ENCODE measurements at places on chromosomes 13 and 19.

- DNase-seq = no peak
Measured at GRCh38 chr19:32869369-32869965, at the start of gene SLC7A9. SLC7A9 (minus strand) TSS chr19:32869767; CDS start chr19:32868534, 1,233 bp downstream.

GRCh38 chr13:39038569-39039030 lies 344 bp downstream of the NHLRC3 start:
- DNase-seq = peak; percentile 51

DNA sequence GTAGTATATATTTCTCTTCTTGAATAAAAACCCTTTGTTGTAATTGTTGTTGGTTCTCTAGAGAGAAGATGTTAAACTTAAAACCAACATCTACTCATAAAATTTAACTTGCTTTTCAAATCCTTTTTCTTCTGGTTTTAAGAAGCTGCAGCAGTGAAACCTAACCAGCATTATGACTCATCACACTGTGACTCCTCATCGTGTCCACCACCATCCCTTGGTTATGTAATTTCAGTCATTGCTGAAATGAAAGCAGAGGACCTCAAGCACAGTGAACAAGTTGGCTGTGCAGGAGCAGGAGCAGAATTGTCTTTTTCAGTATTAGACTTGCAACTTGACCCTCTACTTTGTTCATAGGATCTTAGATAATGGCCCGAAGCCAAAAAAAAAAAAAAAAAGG lies 64.9 kb upstream of the HTR2A start:
- DNase-seq = no peak

DNA sequence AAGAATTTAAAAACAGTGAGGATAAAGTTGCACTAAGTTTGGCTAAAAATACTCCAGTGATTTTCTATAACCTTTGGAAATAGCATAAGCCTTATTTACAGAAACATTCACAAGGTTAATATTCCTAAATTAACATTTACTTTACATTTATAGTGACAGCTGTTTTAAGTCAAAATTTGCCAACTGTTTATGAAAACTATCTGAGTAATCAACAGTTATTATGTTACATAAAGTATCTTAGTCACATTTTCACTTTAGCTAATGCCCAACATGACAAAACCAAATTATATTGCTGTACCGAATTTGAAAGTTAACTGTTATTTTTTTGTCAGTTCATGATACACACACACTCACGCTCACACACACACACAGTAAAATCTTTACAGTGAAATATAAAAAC lies 1.2 kb downstream of the TNFRSF19 start:
- DNase-seq = no peak

DNA sequence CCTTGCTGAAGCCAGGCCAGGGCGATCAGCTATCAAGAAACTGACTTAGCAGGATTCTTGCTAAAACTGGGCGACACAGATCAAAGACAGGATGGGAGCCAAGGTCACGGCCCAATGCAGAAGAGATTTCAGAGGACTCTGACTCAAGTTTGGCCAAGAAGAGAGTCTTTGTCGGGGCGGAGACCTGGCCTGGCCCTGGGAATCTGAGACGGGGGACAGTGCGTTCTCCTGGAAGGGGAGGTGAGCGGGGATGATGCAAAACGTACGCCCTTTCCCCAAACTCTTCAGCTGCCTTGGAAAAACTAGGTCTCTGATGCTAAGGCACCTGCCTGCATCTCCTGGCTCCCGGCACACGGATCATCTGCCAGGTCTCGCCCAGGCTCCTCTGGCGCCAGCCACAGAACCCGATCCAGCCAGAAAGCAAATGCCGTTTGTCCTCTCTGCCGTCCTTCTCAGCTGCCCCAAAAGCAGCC lies 9.8 kb downstream of the MVB12A start:
- no peak for DNase-seq

GRCh38 chr13:99085808-99086266 lies 108.0 kb upstream of the DOCK9 start:
- no peak for DNase-seq

DNA sequence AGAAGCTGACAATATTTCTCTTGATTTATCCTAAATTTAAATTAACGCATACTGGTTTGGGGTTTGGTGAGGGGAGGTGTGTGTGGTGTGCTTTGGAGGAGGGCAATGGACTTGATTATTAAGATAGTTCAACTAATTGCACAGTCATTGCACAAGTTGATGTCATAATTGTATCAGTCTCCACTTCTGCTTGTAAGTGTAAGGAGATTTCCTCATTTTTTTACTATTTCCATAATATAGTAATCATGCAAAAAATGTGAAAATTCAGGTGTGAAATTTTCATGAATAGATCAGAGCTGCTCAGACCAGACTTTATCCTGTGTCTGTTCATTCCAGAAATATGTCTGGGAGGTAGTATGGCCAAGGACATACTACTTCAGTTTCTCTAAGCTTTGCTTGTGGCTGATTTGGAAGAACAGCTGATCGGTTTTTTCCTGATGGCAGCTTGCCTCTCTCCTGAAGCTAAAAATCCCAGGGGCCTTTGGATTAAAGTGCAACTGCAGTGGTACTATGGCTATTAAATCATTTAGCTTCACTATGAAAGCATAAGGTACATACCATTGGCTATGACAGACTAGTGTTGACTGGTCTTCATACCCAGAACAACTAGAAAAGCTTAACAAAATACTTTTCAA lies 201.8 kb upstream of the MIR17HG start:
- no peak for DNase-seq

DNA sequence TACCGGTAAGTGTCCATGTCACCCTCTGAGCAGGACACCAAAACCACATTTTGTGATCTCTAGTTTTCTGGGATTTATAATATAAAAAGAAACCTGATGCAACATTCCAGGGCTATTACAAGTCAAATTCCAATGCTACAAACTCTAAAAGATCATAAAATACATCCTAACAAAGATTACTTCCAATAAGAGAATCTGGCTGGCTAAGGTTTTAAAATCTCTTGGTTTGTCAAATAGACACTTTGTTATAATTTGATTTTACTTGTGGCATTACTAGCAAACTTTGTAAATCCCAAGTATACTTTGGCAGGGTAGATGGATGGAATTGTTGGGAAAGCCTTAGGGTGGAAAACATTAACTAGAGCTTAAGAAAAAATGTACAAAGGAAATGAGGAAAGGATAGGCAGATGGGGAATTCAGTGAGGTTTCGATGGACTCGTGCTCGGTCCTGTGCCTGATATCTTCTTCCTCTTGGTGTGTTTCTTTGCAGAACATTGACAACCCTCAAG lies 74.0 kb upstream of the POMP start:
- DNase-seq = no peak

DNA sequence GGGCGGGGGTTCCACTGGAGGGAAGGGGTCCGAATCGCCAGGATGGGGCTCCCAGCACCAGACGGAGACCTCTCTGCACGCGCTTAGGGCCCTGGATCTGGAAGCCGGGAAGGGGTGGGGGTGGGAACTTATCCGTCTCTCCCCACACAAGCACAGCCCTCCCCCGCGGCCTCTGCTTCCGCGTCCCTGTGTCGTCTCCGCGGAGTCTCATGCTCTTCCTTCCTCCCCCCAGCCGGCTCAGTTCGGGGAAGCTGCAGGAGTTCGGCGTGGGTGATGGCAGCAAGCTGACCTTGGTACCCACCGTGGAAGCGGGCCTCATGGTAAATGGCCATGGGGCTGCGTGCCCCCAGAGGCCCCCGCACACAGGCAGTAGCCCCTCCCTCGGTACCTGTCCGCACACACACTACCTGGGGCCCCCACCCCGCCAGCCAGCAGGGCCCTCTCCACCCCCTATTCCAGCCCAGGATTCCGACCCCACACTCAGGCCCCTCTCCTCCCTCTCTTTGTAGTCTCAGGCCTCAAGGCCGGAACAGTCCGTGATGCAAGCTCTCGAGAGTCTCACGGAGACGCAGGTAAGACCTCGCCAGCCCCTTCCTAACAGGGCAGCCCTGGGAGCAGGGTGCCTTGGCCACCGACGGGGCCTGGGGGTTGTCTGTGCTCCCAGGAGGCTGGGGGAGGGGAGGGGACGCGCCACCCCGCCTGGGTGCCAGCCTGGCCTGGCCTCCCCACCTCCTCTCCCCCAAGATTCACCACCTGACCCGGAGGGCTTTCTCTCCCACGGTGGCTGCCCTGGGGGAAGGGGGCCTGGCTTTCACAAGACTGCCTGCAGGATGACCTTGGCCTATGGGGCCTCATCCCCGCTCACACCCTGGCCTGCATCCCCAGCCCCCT lies 3.2 kb downstream of the MIDN start:
- peak; percentile 43 for DNase-seq

GRCh38 chr13:100657881-100658315 lies 16.7 kb downstream of the TMTC4 start:
- DNase-seq = no peak

DNA sequence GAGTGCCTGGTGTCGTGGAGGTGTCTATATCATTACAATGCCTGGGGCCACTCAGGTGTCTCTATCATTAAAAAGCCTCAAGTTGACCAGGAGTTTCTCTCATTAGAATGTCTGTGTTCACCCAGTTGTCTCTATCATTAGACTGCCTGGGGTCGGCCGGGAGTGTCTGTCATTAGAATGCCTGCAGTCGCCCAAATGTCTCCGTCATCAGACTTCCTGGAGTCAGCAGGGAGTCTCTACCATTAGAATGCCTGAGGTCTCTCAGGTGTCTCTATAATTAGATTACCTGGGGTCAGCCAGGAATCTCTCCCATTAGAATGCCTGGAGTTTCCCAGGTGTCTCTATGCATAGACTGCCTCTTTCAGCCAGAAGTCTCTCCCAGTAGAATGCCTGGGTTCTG lies 1477.6 kb downstream of the UQCRFS1 start:
- DNase-seq = no peak

Data from activated naive CD4-positive, alpha-beta T cell (primary cell).